ENCODE measurements at places on chromosomes 11 and 22.
A peak's percentile ranks its signal among the peaks of the same experiment; 100 is the strongest.

DNA sequence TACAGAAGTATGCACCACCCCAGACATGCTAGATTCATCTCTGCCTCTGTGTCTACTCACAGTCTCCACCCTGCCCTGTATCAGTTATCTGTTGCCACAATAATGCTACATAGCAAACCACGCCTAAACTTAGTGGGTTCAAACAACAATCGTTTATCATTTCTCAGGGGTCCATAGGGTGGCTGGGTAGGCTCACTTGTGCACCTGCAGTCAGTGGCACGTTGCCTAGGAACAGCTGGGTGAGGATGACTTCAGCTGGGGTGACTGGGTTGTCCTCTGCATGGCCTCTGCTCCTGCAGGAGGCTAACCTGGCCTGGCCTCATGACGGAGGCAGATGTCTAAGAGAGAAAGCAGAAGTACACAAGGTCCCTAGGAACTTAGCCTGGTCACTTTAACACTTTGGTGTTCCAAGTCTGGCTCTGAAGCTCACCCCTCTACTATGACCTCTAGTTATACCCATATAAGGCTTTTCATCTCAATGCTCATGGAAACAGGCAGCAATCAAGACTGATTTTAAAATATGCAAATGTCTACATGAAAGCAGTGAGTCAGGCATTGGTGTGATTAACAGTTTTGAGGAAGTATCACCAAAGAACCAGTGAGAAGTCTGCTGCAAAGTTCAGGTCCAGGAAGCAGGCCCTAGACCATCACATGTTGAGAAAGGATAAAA is 10.7 kb downstream of the OLFML1 start:
- no peak for DNase-seq

DNA sequence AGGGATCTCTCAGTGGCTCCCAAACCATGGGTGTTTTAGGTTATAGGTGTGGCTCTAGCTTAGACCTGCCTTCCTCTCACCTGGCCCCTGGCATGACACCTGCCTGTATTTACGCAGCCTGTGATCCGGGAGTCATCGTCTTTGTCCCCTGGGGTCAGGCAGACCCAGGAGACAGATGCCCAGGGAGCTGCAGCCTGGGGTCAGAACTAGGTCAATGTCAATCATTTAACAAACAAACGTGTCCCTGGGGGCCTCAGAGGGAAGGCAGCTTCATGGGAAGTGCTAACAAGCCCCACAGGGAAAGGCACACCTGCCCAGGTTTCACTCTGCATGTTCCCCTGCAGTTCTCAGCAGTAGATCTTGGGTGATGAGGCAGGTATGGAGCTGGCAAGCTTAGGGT is 12.0 kb downstream of the BACE1-AS start:
- no peak for DNase-seq

GRCh38 chr11:32365192-32365591 is 70.1 kb downstream of the WT1 start:
- DNase-seq = no peak

- peak; percentile 64 for DNase-seq
These were observed 679 bp downstream of the SPCS2 start for GRCh38 chr11:74949753-74950137.

GRCh38 chr11:68621826-68622225 is 62.5 kb upstream of the GAL start:
- DNase-seq = no peak

- no peak for DNase-seq
These were observed at the start of gene MPZL2 for GRCh38 chr11:118263695-118264568. Gene MPZL2 (minus strand): TSS chr11:118264297. CDS start chr11:118264153, 144 bp downstream.

GRCh38 chr22:39416319-39416718 is 16.7 kb downstream of the TAB1 start:
- DNase-seq = no peak

GRCh38 chr11:43145653-43146052 is 166.1 kb upstream of the API5 start:
- DNase-seq = no peak

DNA sequence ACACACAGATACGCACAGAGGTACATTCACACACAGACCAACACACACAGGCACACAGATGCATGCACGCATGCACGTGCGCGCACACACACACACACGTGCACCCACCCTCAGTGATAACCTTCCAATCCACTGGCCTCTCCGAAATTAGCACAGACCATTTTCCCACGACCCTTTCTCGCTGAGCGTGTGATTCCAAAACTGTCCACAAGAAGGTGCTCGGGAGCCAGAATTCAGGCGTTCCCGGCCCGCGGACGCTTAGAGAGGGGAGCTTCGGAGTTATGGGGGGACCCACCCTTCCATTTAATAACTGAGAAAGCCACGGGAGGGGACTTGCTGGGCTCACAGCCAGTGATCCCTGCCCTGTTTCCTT is 33.8 kb upstream of the SLC35C1 start:
- DNase-seq = peak; percentile 50

- no peak for DNase-seq
These were observed 17.1 kb upstream of the CSRP3 start for GRCh38 chr11:19218786-19219460.

DNA sequence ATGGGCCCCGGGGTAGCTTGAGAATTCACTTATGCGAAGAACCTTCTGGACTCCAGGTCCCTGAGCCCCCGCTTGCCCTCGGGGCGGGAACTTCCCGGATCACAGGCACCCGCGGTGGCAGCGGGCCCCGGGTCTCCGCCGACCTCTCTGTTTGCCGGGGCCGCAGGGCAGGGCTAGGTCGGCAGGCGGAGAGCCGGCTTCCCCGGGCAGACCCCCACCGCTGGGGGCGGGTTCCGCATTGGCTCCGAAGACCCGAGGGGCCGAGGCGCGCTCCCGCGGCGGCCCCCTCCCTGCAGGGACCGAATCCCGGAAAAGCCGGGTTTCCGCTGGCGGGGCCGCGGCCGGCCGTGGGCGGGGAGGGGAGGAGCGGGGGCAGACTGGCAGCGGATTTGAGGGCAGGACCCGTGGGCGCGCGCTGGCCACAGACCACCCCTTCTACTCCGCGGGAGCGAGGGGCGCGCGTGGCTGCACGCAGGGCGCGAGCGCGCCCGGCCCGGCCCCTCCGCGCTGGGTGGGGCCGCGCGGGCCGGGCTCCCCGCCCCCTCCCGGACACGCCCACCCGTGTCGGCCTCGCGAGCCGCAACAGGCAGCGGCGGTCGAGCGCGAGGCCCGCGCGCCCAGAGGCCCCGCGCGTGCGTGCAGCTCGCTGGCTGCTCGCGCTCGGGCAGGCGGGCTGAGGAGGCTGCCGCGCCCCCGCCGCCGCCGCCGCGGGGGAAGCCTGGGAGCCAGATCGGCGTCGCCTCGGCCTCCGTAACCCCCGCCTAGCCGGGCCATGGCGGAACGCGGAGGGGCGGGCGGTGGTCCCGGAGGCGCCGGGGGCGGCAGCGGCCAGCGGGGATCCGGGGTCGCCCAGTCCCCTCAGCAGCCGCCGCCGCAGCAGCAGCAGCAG is at the start of gene PACS1:
TSS of gene PACS1 (plus strand) at position 558 of the 889 bp plus-strand sequence. CDS start at position 773, 215 bp downstream.
- peak; percentile 88 for DNase-seq

DNA sequence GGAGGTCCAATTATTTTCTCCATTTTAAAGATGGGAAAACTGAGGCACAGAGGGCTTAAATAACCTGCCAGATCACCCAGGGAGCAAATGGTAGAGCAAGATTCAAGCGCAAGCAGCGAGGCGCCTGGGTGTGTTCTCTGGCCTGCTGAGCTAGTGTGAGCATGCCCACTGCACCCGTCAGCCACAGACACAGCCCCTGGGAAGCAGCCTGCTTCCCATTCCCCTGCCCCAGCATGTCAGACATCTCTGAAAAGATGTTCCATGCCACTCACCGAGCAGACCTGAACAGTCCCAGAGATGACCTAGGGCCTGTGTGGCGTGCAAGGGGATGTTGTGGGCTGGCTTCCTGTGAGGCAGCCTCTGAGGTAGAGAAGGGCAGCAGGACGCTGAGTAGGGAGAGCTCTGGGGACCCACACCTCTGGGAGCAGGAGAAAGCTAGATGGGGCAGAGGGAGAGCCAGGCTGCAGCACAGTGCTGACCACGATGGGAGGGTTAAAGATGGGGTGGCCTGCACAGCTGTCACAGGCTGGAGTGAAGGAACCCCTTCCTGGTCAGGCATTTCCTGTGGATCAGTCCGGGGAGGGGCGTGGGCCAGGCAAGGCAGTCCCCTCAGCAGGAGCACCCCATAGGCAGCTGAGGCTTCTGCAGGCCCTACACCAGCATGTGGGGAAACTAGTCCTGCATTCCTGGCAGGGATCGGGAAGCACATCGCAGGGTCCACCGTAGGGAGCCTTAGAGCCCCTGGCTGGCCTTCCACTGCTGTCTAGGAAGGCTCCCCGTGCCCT is 101.4 kb downstream of the GALNT18 start:
- no peak for DNase-seq

GRCh38 chr11:114440121-114440860 is 1.0 kb downstream of the REXO2 start:
- peak; percentile 70 for DNase-seq

DNA sequence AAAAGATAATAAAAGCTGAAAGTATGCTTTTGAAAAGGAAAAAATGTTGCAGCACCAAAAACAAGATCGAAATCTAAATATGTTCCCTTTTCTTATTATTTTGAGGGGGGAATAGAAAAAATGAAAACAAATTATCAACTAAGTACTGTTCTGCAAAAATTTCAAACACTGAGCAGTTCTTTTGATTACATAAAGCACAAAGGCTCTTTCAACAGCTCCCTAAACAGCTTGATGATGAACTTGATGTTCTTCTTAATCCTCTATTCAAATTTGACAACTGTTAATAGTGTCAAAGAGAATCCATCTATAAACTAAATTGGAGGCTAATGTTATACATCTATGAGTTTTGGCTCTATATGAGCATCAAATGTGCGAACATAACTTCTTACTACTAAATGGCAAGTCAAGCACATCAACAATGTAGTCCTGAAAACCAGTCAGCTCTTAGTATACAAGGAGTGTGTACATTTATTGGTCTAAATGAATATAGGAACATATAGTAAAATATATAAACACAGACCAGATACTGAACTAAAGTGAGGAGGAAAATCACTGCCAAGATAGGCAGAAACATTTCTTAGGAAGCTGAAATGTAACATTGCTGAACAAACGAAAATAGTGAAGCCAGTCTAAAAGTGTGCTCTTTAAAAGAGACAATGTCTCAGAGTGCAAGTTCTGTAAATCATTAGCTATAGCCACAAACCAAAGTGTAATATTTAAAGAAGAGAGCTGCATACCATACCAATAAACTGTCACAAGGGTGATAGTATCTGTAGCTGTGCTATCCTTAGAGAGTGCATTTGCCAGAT is 94.3 kb downstream of the SOX6 start:
- DNase-seq = no peak

- peak; percentile 74 for DNase-seq
These were observed 180.2 kb downstream of the NAV2 start for GRCh38 chr11:19892876-19893275.

DNA sequence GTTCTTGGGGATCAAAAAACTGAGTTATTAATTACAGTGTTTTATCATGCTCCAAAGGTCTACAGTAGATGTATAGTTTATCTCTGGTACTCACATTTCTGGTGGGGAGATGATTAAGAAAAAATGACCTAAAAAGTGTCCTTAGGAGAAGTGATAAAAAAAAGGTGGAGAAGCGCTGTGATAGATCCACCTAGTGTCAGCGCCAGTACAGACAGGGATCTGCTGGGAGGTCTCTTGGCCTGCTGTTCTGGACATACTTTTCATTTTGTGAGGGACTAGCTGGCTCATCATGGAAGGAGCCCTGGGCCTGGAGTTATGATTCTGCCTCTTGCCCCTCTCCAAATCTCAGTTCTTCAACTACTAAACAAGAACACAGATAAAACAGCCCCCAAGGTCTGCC is 2.9 kb downstream of the ELF5 start:
- DNase-seq = no peak

- DNase-seq = no peak
These were observed 184.3 kb downstream of the IGLL1 start for GRCh38 chr22:23395530-23396361.

GRCh38 chr11:69637198-69637940 is 3.6 kb upstream of the CCND1 start:
- no peak for DNase-seq

- no peak for DNase-seq
These were observed 121.2 kb downstream of the ETS1 start for GRCh38 chr11:128465946-128466705.

DNA sequence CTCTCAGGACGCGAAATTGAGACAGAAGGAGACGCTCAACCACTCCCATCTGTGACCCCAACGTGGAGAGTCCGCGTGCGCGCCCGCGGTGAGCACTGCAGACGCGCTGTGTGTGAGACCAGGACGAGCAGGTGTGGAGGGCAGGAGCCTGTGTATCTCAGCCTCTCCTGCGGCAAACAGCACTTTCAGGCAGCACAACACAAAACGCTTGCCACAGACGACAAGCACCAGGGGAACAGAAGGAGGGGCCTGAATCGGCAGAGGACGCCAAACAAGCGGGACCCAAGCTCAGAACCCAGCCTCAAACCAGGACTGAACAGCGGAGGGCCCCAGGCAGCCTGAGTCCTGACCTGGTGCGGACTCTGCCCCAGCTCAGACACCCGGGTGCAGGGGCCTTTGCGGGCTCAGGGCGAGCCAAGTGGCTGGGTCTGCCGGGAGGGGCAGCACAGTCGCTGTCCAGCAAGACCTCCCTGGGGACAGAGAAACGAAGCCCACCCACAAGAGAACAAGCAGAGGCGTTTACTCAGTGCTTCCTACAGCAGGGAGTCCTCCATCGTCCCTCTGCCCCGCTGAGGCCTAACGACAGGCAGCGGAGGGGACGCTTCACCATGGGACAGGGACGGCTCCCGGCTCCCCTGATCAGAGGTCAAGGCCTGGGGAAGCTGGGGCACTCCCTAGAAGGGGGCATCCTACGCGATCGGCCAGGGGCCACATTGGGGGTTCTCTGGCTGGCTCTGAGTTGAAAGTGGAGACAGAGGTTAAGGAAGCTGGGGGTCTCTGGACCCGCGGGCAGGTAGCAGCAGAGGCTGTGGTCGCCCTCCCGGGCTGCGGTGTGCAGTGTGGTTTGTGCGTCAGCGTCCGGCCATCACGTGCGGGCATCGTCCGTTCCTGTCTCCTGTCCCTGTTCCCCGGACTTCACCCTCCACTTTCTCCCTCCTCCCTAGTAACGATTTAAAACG is 560.8 kb downstream of the BRD1 start:
- no peak for DNase-seq

GRCh38 chr11:62925308-62925707 is 4.1 kb upstream of the CHRM1 start:
- no peak for DNase-seq

GRCh38 chr22:22855617-22856308 is 31.9 kb upstream of the IGLL5 start:
- DNase-seq = peak; percentile 28

DNA sequence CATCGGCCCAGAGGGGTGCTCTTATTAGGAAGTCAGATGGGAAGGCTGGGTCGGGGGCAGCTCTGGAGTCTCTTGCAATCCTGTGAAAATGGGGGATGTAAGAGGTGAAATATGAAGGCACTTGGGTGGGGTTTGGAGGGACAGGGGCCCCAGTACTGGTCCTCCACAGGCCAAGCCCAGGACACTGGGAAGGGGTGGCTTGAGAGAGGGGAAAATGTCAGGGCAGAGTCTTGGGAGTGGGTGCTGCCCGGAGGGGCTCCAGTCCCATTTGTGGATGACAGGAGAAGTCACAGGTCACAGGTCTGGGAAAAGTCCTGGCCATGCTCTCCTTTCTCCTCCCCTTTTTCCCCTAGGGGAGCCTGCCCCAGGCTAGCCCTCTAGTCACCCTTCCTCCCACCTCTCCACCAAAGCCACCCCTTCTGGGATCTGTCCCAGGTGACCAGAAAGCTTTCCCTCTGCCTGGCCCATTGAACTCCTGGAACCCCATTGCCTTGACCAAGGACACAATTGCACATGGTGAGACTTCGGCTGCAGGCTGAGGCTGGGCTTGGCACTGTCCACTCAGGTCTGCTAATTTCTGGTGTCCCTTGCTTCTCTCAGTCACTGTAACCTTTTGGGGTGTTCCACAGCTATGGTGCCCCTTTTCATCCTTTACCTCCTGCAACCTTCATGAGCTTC is 1465.0 kb downstream of the TBC1D22A start:
- DNase-seq = no peak

Data from EH (cell line).